ENCODE measurements at places on chromosomes 3 and 15.

- no peak for DNase-seq
Measured at GRCh38 chr15:90844696-90845095, 23.7 kb upstream of the FURIN start.

DNA sequence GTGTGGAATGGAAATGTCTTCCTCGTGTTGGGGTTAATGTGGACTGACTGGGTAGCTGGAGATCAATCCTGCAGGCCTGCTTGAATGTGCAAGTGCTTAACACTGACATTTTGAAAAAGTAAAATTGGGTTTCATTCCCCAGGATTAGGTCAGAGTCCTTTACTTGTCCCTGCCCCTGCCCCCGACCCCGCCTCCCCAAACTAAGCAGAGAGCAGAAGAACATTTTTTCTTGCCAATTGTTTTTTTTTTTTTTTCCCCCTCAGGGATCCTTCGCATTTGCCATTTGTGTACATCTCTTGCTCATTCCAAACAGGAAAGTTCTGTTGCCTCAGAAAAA is 147.0 kb upstream of the NR2F2 start:
- no peak for DNase-seq

- peak; percentile 40 for DNase-seq
Measured at GRCh38 chr15:89129123-89129815, 41.0 kb downstream of the ABHD2 start.

- DNase-seq = no peak
Measured at GRCh38 chr3:27094721-27095120, 274.5 kb downstream of the NEK10 start.

DNA sequence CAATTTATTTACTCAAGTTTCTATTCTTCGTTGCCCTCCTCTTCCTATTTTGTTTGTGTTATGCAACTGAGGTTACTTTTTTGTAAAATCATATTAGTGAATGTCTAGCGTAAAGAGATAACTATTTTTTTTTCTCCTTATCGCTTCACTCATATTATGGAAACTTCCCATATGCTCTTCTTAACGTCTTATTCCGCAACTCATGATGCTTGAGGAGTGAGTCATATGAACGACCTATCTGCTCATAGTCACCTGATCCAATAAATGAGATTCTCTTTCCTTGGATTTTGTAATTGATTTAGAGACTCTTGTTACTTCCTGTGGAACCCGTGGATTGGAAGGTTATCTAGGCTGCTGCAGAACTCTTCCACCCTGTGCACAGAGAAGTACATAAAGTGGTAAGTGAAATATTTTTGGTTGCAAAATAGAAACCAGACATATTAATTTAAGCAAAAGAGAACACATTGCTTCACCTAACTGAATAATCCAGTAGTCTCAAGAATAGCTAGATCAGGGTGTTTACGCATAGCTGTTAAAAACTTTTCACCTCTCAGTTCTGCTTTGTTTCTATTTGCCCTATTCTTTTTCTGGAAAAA is 719.3 kb upstream of the SGO1 start:
- no peak for DNase-seq

- no peak for DNase-seq
Measured at GRCh38 chr3:190362258-190362657, 25.7 kb upstream of the CLDN16 start.

DNA sequence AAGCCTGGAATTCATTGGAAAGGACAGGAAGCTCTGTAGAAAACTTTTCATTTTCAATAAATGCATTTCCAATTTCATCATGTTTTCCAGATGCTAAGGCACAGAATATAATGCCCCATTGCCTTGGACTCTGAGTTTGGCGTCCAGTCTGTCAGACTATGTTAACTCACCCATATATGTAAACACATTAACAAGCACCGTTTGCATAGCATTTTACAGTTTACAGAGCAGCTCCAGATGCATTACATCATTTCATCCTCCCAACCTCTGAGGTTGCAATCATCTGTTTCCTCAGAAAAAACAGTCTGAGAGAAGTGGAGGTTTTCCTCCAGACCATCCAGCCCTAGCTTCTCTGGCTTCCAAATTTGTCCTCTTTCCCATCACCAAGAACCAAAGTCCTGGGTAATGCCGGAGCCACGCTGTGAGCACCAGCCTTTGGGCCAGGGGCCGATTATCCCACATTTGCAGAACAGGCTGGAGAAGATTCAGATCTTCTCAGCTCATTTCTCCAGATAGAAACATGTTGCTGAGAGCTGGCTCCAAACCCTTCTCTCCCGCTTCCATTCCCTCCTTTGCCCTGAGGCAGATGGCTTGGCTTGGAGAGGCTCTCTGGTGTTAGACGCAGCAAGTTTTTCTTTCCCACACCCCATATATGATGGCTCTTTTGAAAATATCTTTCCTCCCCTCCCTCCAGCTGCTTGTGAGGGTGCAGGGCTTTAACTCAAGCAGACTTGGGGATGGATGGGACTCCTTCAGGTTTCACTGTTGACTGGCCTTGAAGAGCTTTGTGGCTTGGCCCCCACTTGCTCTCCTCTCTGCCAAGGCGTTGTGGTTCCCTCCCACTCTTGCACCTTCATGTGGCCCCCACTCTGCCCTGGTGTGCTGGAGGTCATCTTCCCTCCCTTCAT is 26.0 kb downstream of the CYP19A1 start:
- DNase-seq = no peak

GRCh38 chr15:83587091-83587490 is 66.8 kb upstream of the ADAMTSL3 start:
- no peak for DNase-seq

DNA sequence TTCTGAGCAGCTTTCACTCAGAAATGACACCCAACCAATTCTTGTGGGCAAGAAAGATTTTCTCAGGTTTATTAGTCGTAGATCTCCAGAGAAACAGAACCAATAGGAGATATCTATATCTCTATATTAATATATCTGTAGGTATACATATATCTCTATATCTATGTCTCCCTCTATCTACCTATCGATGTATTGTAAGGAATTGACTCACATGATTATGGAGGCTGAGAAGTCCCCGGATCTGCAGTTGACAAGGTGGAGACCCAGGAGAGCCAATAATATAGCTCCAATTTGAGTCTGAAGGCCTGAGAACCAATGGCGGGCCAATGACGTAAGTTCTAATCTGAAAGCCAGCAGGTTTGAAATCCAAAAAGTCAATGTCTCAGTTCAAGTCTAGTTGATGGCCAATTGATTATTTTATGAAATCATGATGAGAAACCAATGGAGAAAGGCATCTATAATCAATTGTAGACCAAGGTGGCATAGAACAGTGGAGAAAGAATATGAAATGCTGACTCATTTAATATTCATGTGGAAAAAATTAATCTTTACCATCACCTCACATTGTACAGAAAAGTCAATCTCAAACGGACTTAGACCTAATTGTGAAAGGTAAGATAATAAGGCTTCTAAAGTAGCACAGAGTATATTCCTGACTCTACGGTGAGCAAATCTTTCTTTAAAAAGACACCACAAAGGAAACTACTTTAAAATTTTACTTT is 65.6 kb upstream of the CHRNA7 start:
- DNase-seq = no peak

DNA sequence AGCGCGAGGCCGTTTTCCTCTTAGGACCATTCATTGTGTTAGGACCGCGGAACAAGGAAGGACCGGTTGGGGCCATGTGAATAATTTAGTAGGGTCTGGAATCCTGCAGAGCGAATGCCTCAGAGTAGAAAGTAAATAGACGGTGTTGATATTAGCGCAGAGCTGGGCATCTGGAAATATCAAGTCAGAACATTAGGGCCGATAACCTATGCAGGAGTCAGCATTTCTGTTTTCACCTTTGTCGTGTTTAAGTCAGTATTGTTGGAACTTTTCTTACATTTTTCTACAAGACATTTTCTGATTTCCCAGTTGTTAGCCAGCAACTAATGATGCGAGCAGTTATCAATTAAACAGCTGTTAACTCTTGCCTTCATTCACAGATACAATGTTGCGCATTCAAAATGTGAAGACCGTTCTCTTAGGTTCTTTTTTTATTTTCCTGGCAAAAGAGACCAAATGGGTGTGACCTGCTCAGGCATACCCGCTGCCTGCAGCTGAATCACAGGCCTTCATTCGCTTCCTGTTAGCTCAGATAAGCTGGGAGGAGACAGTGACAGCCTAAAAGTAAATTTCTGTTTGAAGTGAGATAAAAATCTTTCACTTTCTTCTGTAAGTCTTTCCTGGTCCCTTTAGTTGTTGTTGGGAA is 966 bp upstream of the PKM start:
- peak; percentile 47 for DNase-seq

DNA sequence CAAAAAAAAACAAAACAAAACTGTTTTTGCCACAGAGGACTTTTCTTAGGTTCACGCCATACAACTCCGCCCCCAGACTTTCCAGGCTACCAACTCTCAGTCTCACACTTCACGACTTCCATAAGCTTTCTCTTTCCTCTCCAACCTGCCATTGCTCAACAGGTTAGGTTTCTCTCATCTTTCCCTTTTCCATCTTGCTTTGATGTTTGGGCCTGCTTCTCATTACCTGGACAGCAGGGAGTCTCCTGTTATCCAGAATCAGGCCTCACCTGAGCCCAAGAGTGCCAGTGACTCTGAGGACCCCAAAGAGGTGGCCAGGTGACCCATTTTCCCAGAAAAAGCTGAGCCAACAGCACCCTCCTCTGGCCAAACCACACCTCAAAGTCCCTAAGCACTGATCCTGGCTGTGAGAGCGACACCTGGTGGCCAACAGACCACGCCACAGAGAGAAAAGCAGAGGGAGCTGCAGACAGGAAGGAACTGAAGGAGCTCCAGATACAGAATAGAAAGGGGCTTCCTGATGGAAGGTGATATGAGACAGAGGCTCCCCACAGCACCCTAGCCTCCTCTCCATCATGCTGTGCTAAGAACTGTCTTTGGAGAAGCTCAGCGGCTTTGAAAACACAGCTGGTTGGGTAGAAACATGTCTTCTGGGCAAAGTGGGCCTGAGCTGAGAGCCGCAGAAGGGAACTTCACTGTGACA is 4.0 kb downstream of the CCDC51 start:
- DNase-seq = peak; percentile 82

DNA sequence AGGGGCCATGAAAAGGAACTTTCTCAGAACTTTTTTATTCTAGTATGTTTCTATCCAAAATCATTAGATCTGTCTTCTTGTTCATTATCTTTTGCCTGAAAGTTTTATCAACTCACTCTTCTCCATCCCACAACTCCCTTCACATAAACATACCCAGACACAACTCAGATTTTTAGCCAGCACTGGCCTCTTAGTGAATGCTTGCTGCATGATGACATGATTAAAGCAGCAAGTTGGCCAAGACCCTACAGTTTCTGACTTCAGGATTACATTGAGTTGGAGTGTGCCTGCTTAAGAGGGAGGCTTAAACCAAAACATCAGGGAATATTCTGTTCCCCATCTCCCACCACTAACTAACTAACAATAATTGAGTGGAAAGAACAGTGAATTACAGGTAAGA is 38.1 kb downstream of the PLSCR2 start:
- DNase-seq = no peak

- DNase-seq = no peak
Measured at GRCh38 chr3:185815391-185816282, 9.2 kb downstream of the IGF2BP2 start.

DNA sequence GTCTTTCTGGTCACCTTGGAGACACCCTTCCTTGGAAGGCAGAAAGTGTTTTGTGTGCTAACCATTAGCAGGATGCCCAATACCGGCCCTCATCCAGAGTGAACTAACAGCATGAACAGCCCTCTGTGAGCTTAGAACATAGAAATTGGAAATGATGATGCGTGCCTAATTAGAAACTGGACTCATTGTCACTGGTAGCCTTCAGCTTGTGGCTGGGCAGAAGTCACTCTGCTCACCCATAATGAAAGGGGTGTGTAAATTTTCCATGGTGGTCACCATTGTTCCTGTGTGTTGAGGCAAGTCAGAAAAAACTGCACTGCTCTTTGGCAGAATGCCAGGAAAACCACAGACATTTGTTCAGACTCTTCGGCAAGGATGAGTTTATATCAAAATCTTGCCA is 74.7 kb upstream of the CNTN4 start:
- no peak for DNase-seq

DNA sequence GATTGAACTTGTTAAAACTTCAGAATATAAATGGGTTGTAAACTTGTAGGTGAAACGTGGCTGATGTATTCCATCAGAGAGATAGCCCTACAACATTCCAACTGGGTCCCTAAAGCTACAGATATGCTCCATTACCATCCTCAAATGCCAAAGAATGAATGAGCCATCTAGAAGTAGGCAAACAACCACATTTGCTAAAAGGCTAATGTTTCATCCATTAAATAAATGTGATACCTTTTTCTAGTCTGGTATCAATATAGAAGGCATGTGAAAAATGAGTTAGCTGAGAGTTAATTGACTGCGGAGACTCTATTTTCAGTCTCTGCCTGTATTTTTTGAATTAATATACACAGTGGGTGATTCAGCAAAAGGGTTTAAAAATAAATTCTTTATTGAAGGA is 203.8 kb downstream of the RBMS3 start:
- DNase-seq = no peak

DNA sequence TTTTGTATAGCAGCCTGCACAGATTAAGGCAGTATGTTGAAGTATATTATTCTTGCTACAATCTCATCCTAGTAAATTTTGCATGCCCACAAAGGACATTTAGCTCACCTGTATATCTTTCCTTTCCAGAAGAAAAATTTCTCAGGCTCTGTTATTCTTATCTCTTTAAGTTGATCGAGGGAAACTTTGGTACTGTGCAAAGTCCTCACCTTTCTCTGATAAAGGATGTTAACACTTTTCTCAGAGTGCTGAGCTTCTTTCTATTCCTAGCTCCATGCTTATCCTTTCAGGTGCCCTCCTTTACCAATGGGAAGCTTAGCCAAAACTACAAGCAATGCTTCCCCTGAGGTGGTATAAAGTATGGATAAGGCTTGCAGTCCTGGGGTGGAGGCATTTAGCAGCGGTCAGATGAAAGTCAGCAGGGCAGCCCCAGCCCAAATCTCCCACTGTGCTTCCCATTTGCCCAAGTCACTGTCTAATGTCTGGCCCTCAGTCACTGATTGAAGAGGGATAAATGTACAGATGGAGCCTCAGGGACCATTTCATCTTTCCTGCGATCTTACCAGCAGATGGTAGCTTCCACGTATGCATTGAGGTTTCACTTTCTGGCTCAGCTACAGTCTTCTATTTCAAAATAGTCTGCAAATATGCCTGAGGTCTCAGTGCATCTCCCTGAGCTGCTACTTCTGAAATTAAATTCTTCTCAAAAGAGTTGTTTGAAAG is 127.8 kb upstream of the P2RY1 start:
- no peak for DNase-seq

DNA sequence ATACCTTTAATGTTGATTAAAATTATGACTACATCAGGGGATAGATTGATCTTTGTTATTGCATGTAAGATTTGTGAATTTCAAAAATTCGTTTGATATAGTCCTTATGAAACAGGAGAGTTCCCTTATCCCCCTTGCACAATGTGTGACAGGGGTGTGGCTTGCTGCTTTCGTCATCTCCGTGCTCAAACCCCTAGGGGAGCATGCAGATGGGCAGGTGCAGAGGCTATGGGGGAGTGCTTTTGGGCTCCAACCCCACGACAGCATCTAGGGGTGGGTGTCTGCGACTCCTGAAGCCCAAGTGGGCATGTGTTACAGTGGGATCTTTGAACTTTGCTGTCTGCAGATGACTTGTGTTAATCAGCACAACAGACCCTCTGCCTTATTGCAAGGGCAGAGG is 360.1 kb upstream of the GOLIM4 start:
- DNase-seq = no peak

- no peak for DNase-seq
Measured at GRCh38 chr15:63094495-63094931, 27.1 kb upstream of the LACTB start.

GRCh38 chr15:63870487-63871209 is 36.9 kb upstream of the HERC1 start:
- no peak for DNase-seq
